T-helper 17 cell (primary cell): ENCODE measurements at places on chromosomes 12 and 14. TPM values are rescaled to one million over a fixed set of nuclear protein-coding genes. Genes with fewer than 3 reads are reported as not detected.

The MAP3K12 gene
- 28.6 TPM for total RNA-seq

The TSPAN9 gene
- 1.4 TPM for total RNA-seq

The SLC4A8 gene
- 0.83 TPM for total RNA-seq

The LGALS3 gene
- total RNA-seq, result 49.8 TPM

The NYNRIN gene
- total RNA-seq, result not detected

The ASIC1 gene
- 0.17 TPM for total RNA-seq

GRCh38 chr12:52369211-52369610, 1.9 kb upstream of the KRT85 start:
- DNase-seq, result no peak

- DNase-seq, result no peak
Measured at GRCh38 chr12:25372969-25373817, 122.5 kb upstream of the KRAS start.

DNA sequence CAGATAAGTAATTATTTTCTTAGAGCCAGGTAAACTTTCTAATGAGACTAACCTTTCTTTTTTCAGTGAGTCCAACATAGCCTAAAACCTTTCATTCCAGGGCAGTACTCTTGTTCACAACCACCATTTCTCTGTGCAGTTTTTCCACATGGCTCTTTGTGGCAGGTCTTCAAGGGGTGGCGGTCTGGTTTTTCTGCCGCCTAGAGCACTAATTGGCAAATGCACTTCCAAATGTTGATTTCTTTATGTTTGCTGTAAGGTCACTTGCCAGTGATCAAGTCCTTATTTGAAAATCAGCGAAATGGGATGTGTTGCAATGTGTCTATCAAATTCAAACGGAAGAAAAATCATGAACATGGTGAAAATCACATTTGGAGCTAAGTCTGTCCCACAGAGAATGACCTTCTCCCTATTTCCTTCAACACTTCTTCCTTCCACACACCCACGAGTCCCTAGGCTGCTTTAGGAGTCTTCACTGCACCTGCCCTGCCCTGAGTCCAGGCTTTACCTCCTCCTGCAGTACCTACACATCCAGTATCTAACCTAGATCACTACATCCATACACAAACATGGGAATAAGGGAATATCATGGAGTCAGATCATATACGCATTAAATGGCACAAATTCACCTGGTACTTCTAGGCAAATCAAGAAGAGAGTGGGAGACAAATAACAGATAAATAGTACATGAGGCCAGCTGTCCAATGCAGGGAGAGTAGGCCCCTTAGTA, 1.9 kb downstream of the SRGAP1 start:
- DNase-seq, result no peak

DNA sequence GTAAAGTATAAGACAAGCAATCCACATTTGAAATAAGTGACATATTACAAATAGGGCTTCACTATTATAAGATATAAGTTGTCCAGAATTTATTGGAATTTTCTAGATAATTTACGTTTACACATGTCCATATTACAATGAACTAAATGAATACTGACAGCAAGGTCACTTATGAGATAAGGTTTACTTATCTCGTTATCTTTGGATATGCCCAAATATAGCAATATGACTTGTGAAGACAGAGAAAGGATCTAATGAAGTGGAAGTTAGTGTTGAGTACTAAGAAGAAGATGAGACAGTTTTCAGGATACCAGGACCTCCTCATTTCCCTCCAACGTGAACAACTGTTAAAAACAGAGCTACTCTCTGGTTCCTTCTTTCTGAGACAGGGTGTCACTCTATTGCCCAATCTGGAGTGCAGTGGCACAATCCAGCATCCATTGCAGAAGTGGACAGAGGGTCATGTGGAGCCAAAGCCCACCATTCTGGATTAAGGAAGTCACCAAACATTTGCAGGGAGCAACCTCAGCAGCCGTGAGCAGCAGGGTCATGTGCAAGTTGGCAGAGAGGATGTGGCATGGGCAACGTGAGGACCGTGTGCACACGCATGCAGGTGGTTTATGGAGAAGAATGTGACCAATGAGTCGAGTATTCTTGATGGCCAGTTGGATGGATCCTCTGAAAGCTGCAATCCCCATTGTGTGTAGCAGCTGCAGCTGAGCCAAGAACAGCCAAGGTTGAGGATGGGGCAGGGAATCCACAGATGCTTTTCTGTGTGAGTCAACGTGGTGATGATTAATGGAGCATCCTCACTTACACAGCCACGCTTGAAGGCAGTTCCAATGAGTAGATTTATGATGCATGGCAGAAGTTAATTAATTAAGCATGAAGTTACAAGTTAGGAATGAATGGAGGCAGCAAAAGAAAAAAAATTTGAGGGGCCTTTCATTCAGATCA, 111.0 kb downstream of the BICD1 start:
- DNase-seq, result no peak

GRCh38 chr14:64614805-64615391, 65.1 kb downstream of the PPP1R36 start:
- no peak for DNase-seq

GRCh38 chr12:74780182-74780849, 242.7 kb downstream of the ATXN7L3B start:
- no peak for DNase-seq

- no peak for DNase-seq
Measured at GRCh38 chr14:50501642-50502041, 30.7 kb downstream of the MAP4K5 start.

DNA sequence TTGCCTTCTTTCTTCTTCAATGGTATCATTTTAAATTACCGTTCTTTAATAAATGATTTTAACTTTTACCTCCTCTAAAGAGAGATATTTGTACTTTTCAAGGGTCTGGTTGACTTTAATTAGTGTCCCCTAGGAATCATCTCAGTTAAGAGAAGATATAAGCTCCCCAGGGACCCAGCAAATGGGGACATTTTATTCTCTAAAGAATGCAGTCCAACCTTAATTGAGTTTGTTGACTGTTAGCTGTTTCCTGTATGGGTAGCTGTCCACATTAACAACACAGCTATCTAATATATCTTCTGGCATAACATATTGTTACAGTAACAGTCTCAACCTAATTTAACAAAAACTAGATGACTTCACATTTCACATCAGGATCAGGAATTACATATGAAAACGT, 241.6 kb upstream of the NPAS3 start:
- DNase-seq, result no peak
